ENCODE measurements at places on chromosomes 16 and 17. TPM values are rescaled to one million over a fixed set of nuclear protein-coding genes. Genes with fewer than 3 reads are reported as not detected.

CCL4 gene
- total RNA-seq = 8.8 TPM

KRTAP4-1 gene
- not detected for total RNA-seq

TM4SF5 gene
- total RNA-seq = not detected

HSD17B1 gene
- 3.3 TPM for total RNA-seq

MPP2 gene
- total RNA-seq = not detected

FOXF1 gene
- not detected for total RNA-seq

- no peaks in the 10 kb centered on the region for H3K27me3 ChIP-seq
- H3K4me1 ChIP-seq = no peaks in the 10 kb centered on the region
- H3K36me3 ChIP-seq = no peaks in the 10 kb centered on the region
- no peak overlapping the region for H3K4me3 ChIP-seq
- H3K27ac ChIP-seq = no peak overlapping the region
- no peak for DNase-seq
Observed at GRCh38 chr17:69173118-69173517, 31.4 kb upstream of the ABCA6 start.

DNA sequence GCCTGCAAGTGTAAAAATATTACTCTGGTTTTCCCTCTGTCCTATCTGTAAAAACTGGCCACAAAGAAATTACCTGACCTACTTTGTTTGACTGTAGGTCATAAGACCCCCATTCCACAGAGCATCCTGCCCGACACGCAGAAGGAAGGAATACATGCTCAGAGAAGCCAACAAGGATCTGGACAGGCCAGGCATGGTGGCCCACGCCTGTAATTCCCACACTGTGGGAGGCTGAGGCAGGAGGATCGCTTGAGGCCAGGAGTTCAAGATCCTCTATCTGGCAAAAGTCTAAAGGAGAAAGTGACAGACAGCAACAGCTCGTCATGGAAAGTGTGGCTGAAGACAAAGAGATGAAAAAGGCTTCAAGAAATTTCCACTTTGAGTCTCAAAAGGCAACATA lies 78.2 kb upstream of the RNU2-1 start:
- no peaks in the 10 kb centered on the region for H3K36me3 ChIP-seq
- no peak overlapping the region for H3K4me3 ChIP-seq
- no peaks in the 10 kb centered on the region for H3K27me3 ChIP-seq
- no peaks in the 10 kb centered on the region for H3K4me1 ChIP-seq

DNA sequence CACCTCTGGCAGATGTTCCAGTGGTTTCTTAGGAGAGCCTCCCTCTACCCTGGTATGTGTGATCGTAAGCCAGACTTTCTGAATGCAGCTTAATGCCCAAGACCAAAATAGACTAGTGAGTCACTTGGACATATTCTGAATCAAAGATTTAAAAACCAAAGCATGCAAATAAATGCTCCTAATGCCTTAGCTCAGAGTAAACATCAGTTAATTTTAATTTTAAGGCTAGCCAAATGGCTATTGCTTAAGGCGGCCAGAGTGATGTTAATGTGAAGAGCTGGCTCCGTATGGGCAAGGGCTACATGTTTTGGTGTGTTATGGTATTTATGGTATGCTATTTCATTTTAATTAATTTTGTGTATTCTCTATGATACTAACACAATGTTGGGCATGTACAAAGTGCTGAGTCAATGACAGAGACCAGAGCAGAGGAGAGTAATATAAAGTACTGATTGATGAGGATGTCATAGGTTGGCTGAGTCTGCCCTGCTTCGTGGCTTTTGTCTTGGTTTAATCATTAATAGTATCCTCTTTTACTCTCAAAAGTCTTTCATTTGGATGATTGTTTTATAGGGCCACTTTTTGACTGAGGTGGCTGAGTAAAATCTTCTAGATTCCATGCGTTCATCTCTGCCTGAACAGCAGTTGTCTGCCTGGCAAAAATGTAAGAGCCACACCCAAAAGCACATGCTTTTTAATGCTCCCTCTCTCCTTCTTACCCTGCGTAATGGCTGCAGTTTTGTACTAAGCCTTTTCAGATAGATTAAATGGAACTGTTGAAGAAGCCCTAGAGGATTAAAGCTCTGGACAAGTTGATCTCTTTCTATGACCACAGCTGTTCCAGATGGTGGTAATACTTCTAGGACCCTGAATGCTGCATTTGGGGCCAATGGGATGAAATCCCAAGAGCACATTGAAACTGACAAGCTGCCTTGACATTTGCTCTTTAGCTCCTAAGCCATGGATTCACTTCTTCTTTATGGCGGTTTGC lies 59.6 kb downstream of the MAP2K6 start:
- H3K36me3 ChIP-seq = no peaks in the 10 kb centered on the region
- no peak overlapping the region for H3K27ac ChIP-seq
- H3K4me3 ChIP-seq = no peak overlapping the region
- no peaks in the 10 kb centered on the region for H3K4me1 ChIP-seq
- DNase-seq = no peak

DNA sequence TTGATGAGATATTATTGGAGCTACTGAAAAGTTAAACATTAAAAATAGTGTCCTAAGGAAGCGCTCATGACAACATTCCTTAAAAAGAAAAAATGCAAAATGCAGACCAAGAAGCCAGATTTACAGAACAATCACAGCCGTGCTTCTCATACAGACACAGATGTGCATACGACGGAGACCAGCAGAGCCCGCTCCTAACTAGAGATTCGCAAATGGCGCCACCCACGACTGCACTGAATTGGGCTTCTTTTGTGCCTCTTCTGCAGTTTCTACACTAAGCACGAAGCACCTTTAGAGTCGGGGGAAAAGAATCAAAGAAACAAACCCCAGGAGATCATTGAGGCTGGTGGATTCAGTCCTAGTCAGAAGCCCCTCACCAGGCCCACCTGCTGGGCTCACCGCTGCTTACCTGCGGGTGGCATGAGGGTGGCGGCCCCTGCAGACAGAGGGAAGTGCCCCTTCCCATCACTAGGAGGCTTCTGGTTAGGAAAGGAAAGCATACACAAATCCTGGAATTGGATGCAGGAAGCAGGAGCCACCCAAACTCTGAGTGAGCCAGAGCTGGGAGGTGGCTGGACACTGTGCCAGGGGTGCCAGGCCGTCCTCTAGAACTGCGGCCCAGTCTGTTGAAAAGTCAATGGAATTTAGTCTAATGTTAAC lies 64.9 kb upstream of the CHMP6 start:
- no peak overlapping the region for H3K4me3 ChIP-seq
- DNase-seq = no peak
- peaks cover 39% of the 10 kb centered on the region for H3K4me1 ChIP-seq
- no peaks in the 10 kb centered on the region for H3K36me3 ChIP-seq
- H3K27ac ChIP-seq = no peak overlapping the region
- no peaks in the 10 kb centered on the region for H3K27me3 ChIP-seq

GRCh38 chr17:19673623-19674022 lies 25.1 kb downstream of the ALDH3A2 start:
- peaks cover 15% of the 10 kb centered on the region for H3K4me1 ChIP-seq
- H3K27me3 ChIP-seq = no peaks in the 10 kb centered on the region
- no peak for DNase-seq
- no peak overlapping the region for H3K27ac ChIP-seq
- H3K4me3 ChIP-seq = no peak overlapping the region

DNA sequence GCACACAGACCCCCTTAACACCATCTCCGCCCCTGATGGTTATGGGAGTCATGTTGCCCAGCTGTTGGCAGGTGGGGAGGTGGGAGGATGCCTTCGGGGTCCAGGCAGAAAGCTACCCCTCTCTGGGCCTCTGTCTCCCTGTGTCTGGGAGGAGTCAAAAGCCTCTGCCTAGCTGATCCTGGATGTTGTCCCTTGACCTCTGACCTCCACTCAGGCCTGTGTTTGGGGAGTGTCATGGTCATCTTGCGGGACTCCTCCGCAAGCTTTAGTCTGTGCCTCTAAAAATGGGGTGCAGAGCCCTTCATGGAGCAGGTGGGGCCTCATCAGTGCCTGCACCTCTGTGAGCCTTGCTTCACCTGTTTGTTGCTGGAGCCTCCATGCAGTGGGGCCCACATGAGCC lies 3.8 kb downstream of the LLGL1 start:
- no peak overlapping the region for H3K4me3 ChIP-seq
- no peaks in the 10 kb centered on the region for H3K27me3 ChIP-seq
- DNase-seq = no peak
- peaks cover 10% of the 10 kb centered on the region for H3K4me1 ChIP-seq

DNA sequence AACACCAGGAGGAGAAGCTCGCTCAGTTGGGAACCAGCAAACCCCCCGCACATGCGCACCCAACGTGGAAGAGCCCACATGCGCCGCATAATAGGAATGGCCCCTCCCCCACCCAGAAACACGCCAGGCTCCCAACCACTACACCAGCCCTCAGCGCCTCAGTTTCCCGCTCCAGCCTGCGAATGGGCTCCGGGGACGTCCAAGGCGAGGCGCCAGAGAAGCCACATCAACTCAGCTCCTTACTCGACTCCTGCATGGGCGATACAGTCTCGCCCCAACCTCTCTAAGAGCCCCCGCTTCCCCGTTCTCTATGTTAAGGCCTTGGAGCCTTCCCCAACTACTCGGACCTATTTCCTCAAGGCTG lies 504 bp downstream of the SRSF1 start:
- peak overlapping the region; percentile 93 for H3K27ac ChIP-seq
- H3K36me3 ChIP-seq = peaks cover 40% of the 10 kb centered on the region
- peaks cover 25% of the 10 kb centered on the region for H3K4me1 ChIP-seq
- H3K4me3 ChIP-seq = peak overlapping the region; percentile 83
- H3K27me3 ChIP-seq = no peaks in the 10 kb centered on the region
- DNase-seq = no peak

GRCh38 chr17:8188263-8188839 lies 1.6 kb downstream of the BORCS6 start:
- no peaks in the 10 kb centered on the region for H3K27me3 ChIP-seq
- H3K4me3 ChIP-seq = peak overlapping the region; percentile 79
- DNase-seq = peak; percentile 57
- H3K4me1 ChIP-seq = peaks cover 53% of the 10 kb centered on the region

GRCh38 chr16:73383195-73383987 lies 335.5 kb upstream of the ZFHX3 start:
- no peak overlapping the region for H3K27ac ChIP-seq
- DNase-seq = no peak
- H3K4me3 ChIP-seq = no peak overlapping the region

DNA sequence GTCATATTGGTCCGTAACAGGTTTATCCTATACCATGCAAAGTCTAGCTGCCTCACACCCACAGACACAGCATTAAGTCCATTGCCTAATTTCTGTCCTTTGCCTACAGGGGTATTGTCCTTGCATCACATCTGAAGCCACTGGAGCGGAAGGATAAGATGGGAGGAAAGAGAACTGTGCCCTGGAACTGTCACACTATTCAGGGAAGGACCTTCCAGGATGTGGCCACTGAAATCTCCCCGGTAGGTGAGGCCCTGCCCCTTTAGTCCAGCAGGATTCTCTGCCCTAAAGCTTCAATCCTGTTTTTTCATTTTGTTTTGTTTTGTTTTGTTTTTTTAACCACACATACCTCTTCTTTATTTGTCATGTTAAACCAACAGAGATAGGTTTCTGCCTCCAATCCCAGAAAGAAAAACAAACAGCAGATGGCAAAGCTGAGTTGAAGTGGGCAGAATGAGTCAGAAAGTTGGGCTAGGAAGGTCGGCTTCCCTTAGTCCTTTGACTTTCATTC lies 2.2 kb upstream of the EFTUD2 start:
- peaks cover 13% of the 10 kb centered on the region for H3K4me1 ChIP-seq
- no peak overlapping the region for H3K27ac ChIP-seq
- H3K4me3 ChIP-seq = no peak overlapping the region
- H3K27me3 ChIP-seq = no peaks in the 10 kb centered on the region

GRCh38 chr17:42249681-42250446 lies 26.3 kb downstream of the STAT5B start:
- DNase-seq = no peak
- H3K27me3 ChIP-seq = no peaks in the 10 kb centered on the region
- H3K36me3 ChIP-seq = no peaks in the 10 kb centered on the region
- no peak overlapping the region for H3K27ac ChIP-seq

DNA sequence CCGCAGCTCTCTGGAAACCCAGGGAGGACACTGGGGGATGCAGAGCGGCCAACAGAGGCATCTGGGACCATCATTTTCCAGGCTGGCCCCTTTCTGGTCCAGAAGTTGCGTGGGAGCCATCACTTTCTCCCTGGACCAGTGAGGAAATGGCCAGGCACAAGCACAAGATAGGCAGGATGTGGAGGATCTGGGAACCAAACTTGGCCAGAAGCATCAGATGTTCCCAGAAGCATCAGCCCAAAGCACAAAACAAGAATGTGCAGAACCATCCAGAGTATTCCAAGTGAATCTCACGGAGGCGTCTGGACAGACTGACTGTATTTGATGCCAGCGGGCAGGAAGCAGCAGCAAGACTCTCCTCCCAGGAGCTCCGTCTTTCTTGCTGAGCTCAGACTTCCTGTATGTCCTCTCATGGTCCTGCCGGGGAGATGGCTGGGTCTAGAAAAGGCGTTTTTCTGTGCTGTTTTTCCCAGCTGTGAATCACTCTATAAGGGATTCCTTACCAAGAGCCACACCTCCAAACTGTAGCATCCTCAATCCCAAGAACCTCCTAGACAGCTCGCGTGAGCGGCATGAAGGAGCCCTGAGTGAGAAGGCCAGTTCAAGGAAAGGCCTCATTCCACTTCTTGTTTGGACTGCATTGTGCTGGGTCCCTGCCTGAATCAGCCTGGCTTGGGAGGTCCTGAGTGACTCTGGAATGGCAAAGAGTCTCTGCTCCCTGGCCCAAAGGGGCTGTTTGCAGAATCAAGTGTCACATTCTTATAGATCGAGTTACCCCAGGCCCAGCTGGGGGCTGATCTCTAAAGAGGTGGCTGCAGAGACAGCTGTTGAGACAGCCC lies 49.5 kb upstream of the MTSS2 start:
- no peak overlapping the region for H3K27ac ChIP-seq
- H3K4me3 ChIP-seq = no peak overlapping the region
- H3K4me1 ChIP-seq = peaks cover 8% of the 10 kb centered on the region
- no peaks in the 10 kb centered on the region for H3K27me3 ChIP-seq
- H3K36me3 ChIP-seq = no peaks in the 10 kb centered on the region

DNA sequence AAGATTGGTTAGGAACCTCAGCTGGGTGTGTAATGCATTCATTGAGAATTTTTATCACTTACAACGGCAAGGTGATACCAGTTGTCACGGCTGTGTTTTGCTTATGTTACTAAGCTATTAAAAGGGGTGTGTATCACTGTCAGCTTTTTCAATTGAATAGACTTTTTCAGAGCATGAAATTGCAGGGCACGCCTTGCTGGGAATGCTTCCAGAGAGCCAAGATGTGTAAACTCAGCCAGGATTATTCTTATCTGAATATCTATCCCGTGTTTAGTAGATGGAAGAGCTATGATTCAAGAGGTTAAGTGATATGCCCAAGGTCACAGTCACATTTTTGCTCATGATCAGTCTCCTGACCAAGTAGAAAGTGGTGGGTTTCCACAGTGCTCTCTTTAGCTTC lies 6.6 kb upstream of the TEKT3 start:
- no peak overlapping the region for H3K4me3 ChIP-seq
- H3K27ac ChIP-seq = no peak overlapping the region
- H3K27me3 ChIP-seq = peaks cover 19% of the 10 kb centered on the region
- no peaks in the 10 kb centered on the region for H3K4me1 ChIP-seq
- no peaks in the 10 kb centered on the region for H3K36me3 ChIP-seq
- DNase-seq = no peak

Data from B cell (primary cell).